ENCODE measurements at places on chromosomes 3 and 15. TPM values are rescaled to one million over a fixed set of nuclear protein-coding genes. Genes with fewer than 3 reads are reported as not detected.

DNA sequence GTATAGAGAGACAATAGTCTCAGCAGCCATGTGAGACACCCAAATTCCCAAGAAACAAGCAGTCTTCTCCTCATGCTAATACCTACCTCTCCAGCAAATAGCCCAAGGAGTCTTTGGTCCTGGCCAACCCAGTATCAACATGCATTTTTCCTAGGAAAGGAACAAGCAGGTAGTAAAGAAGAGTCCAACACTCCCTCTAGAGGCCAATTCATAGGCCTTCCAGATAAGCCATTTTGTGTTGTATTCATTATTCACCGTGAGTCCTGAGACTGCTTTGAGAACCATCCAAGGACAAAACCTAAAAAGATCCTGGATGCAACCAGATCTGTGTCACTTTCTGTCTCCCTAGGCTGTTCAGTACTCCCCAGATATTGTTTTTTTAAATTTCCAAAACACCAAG lies 63.6 kb upstream of the SNTN start:
- DNase-seq, result no peak

- no peak for DNase-seq
These were observed 25.6 kb upstream of the TEX9 start for GRCh38 chr15:56339594-56339993.

GRCh38 chr3:181330821-181331563 lies 341.5 kb upstream of the DNAJC19 start:
- no peak for DNase-seq

- no peak for DNase-seq
These were observed 41.6 kb downstream of the NR2C2 start for GRCh38 chr3:14988988-14989394.

- no peak for DNase-seq
These were observed 14.7 kb upstream of the KLF13 start for GRCh38 chr15:31311735-31312619.

GRCh38 chr3:101020351-101021015 lies 27.3 kb upstream of the ABI3BP start:
- DNase-seq, result no peak

The CRABP1 gene
- not detected for total RNA-seq

The SAMMSON gene
- 0.33 TPM for total RNA-seq

The PDHB gene
- total RNA-seq, result 60.4 TPM

- DNase-seq, result no peak
These were observed 35.0 kb downstream of the RFTN1 start for GRCh38 chr3:16478516-16478915.

The TNK2 gene
- total RNA-seq, result 24.3 TPM

DNA sequence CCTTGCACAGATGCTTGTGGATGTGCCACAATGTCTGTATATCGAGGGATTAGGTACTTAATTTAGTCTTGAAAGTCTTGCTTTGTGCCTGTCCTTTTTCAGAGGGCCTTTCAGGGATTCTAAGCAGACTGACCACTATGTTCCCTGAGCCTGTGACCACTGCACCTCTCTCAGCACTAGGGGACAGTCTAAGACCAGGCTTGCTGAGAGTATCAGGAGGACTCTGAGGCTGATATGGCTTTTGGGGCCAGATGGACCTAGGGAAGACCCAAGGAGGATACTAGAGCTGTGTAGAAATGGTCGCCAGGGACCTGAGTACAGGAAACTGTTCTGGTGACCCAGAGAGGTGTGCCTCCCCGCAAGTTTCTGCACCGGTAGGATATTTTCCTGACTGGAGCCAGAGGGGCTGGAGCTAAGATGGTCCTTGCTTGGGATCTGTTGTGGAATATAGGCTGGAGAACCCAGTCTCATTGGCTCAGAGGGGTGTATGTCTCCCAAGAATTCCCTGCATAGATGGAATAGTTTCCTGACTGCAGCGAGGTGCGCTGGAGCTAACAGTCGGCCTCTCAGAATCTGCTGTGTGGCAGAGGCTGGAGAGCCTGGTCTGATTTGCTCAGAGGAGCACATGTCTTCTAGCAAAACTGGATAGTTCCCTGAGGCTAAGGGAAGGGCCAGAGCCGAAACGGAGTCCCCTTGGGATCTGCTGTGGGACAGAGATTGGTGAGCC lies 213.2 kb upstream of the DCBLD2 start:
- no peak for DNase-seq

- DNase-seq, result no peak
These were observed 57.7 kb upstream of the CTSH start for GRCh38 chr15:79002581-79002980.

DNA sequence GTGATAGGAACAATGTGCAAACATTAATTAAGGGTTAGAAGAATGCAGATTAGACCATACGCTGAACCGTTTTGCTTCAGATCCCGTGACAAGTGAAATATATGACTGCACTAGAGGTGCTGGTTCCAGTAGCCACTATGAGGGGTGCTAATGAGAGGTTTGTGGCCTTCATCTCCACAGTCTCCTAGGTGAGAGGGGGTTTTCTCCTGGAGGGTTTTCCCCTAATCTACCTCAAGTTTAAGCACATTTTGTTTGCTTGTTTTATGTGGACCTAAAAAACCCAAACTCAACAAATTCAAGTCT lies 13.7 kb upstream of the SHF start:
- no peak for DNase-seq

The SYNPR gene
- total RNA-seq, result not detected

- no peak for DNase-seq
These were observed 106.3 kb upstream of the ALCAM start for GRCh38 chr3:105260385-105260784.

- no peak for DNase-seq
These were observed 37.6 kb downstream of the GBE1 start for GRCh38 chr3:81723732-81724313.

DNA sequence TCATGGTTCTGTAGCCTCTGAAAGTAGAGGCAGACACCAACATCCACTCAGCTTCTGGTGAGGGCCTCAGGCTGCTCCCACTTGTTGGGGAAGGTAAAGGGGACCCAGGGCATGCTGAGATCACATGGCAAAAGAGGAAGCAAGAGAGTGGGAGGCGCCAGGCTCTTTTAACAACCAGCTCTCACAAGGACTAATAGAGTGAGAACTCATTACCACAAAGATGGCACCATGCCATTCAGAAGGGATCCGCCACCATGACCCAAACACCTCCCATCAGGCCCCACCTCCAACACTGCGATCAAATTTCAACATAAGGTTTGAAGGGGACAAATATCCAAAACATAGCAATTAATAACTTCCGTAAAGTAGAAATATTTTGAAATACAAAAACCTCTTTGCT lies 192.3 kb downstream of the OCA2 start:
- no peak for DNase-seq

The APOD gene
- 221 TPM for total RNA-seq

- no peak for DNase-seq
These were observed 53.4 kb downstream of the CHD2 start for GRCh38 chr15:92953566-92953965.

- no peak for DNase-seq
These were observed 289.9 kb upstream of the RASGRP1 start for GRCh38 chr15:38854506-38854905.

GRCh38 chr3:80668600-80669294 lies 900.9 kb upstream of the ROBO1 start:
- DNase-seq, result no peak

DNA sequence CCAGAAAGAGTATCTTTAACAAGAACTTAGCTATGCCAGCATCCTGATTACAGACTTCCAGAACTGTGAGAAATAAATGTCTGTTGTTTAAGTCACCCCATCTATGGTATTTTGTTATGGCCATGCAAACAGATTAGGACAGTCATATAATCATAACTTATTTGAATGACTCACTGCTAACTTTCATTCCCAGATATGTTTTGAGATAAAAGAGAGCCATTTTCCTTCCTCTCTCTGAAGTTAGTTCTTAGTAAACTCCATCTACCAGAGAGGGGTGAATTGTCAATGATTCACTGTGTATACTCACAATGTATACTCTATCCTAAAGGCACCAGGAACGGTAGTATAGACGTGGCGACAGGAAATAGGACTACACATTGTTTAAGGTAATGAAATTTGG lies 179.4 kb upstream of the DPH6 start:
- no peak for DNase-seq

DNA sequence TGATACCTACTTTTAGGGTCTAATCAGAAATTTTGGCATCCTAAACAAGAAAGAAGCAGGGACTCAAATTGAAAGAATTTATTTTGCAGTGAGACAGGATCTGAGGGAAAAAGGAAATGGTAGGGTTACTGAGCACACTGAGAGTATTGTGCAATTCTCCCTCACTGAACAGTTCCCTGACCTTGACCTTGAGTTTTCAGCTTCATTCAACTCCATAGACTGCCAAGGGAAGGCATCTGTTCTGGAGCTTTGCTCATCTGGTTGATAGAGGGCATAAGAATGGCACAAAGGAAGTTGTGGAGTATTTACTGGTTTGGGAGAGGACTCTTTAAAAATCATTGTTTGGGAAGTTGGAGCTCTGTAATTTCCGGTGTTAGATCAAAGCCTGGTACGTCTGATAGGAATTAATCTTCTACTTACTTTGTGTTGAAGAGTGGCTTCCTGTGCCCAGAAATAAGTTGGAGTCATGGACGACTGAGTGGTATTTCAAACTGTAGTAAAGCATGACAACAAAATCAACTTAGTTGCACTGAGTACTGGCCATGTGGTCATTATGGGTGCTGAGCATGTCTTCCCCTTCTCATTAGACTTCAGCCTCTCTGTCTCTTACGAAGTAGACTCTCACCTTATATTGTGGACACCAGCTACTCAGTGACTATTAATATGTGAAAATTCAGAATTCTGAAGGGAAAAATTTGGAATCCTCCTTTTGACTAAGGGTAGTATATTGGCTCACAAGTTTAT lies 40.8 kb downstream of the CLDN1 start:
- DNase-seq, result no peak

The SLC28A2 gene
- not detected for total RNA-seq

The CYP8B1 gene
- 0.14 TPM for total RNA-seq

- DNase-seq, result no peak
These were observed 848.9 kb upstream of the CADM2 start for GRCh38 chr3:84109911-84110310.

DNA sequence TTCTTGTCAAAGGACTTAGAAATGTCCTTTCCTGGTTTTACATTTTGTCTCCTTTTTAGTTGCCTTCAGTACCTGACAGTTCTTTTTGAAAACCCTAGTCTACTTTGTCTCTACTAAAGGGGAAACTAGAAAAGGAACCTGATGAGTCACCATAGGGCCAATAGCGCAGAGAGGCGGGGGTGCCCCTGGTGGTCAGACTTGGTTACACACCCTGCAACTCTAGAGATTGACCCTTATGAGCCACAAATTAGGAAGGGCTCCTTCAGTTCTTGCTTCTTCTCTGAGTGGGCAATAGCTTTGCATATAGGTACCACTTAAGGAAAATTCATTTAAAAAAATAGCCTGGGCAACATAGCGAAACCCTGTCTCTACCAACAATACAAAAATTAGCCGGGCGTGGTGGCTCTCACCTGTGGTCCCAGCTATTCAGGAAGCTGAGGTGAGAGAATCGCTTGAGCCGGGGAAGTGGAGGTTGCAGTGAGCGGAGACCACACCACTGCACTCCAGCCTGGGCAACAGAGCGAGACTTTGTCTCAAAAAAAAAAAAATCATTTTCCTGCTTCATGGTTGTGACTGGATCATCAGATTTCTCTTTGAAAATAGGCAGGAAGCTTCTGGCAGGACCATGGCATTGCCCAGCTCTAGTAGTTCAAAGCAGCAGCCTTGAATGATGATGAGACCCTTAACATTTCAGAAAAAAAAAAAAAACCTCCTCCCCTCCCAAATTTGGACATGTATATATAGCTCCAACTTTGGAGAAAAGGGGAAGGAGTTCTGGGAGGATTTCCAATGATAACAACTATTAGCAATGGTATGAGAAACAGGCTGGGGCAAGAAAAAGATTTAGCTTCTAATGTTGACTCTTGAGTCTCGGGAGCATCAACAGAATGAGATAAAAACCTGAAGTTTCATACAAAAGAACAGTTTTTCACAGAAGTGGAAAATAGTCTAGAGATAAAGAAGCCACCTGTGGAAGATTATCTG lies 45.2 kb upstream of the RASA2 start:
- peak; percentile 89 for DNase-seq

The SLC22A13 gene
- 0.48 TPM for total RNA-seq

The IFT122 gene
- 22.0 TPM for total RNA-seq

GRCh38 chr3:28326458-28326926 lies 22.0 kb upstream of the ZCWPW2 start:
- no peak for DNase-seq

The CMTM7 gene
- total RNA-seq, result 9.2 TPM

DNA sequence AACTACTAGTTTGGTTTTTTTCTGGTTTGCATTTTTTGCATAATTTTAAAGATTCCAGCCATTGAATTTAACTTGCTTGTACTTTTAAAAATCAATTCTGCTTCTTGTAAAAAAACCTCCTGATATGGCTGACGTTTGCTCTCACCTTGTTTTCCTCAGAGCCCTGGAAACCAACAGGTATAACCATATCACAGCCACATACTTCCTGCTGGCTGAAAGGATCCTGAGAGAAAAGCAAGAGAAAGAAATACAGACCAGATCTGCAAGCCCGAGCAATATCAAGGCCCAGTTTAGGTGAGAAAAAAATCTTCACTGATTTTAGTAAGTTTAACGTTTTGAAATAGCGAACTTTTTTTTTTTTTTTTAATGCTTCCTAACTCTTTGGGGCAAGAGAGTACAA lies 56.8 kb downstream of the SNRK start:
- no peak for DNase-seq

DNA sequence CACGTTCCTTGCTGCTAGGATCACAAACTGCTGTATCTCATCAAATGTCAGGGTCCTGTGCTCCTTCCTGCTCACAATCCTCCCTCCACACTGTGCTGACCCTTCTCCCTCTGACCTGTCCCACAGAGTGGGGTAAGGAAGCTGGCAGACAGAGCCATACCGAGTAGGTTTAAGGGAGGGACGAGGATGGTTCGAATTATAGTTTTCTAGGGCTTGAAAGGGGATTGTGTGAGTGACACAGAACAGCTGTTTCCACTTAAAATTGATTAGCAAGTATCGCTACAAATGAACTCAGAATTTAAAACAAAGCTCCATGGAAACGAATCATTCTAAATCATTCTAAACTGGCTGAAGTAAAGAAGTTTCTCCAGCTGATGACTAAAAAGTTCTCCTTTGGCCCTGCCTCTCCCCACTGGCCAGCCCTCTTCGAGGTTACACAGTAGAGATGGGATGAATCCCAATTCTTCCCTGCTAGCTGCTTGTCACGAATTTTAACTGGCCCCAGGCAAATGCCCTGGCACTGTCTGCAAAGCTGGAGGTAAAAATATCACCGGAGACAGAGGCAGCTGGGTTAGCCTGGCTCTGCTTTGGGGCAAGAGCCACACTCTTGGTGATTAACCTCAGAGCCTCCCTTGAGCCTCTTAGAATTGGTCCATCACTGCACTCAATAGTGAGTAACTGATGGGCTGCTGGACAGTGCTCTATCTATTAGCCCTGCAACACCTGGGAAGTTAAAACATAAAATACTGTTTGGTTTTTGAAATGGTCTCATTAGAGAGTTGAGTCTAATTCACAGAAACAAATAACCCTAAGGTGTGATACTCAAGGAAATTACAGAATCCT lies 194.9 kb downstream of the CHST2 start:
- no peak for DNase-seq

The TPRA1 gene
- total RNA-seq, result 22.8 TPM

GRCh38 chr3:136276049-136276755 lies 26.1 kb downstream of the PCCB start:
- no peak for DNase-seq

Data from posterior vena cava (tissue), 2 donors.